ENCODE measurements at places on chromosomes 7 and 10.

- ATAC-seq, result peak; percentile 10
These were observed 74.5 kb downstream of the INSIG1 start for GRCh38 chr7:155371884-155372781.

- ATAC-seq, result peak; percentile 46
These were observed 25.1 kb downstream of the TBXAS1 start for GRCh38 chr7:139854124-139854511.

DNA sequence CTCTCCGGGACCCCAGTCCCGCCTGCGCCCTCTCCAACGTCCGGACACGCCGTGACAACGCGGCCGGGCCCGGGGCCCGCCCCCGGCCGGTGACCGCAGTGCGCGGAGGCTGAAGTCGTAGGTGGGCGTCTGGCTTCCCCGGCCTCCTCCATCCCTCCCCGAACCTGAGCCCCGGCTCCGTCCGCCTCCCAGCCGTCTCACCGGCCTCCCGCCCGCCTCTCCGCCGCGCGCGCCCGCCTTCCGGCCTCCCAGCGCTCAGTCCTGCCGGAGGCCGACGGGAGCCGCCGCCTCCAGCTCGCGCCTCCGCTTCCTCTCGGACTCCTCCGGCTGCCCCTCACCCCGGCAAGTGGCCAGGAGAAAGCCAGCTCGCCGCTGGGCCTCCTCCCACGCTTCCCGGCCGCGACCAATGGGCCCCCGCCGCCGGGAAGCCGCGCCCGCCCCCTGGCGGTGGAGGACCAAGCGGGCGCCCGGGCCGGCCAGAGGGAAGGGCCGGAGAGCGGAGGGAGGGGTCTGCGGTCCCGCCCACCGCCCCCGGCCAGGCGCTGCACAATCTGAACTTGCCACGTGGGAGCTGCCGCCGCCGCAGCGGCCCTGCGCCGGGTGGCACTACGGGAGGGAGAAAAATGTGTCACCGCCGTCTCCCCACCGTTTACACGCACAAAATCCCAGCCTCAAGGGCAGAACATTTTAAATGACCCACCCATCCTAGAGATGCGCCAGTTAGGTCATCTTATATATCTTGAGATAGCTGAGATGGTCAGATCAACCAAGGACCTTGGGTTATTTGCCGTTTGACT lies at the start of gene FAM3C:
TSS of gene FAM3C (minus strand) at position 348 of the 797 bp plus-strand sequence. CDS start 13,339 bp downstream, outside the sequence.
- peak; percentile 99 for ATAC-seq

DNA sequence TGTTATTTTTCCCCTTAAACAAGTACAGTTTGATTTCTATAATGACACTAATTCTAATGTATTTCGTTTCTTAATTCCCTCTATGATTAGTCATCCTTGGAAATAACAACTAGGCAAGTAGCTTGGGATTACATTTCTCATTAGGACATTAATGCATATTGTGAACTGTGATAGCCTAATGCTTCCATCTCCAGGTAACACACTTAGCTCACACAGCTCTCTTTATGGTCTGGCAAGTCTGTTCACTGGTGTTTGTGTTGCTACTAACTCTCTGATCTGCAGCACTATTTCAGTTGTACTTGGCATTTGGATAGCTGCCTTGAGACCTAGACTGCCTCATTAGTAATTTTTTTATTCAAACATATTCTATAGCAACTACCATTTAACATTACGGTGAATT lies 853.2 kb downstream of the SORCS3 start:
- no peak for ATAC-seq

DNA sequence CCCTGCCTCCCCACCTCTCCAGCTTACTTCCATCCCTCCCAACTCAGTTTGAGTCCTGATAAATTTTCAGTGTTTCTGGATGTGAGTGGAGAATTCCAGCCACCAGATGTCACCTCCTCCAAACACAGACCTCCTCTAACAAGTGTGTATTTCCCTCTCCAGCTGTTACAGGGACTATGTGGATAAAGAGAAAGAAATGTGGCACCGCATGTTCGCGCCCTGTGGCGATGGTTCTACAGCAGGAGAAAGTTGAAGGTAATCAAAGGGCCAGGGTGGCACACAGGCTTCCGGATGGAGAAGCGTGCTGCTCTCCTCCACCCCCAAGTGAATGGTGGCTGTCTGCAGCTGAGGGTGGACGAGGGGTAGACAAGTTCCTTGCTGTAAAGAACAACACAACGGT lies 14.7 kb downstream of the FKBP6 start:
- ATAC-seq, result peak; percentile 61

- no peak for ATAC-seq
These were observed 174.2 kb upstream of the VIPR2 start for GRCh38 chr7:159318682-159319351.

- no peak for ATAC-seq
These were observed 155.7 kb downstream of the AUTS2 start for GRCh38 chr7:69753981-69754380.

DNA sequence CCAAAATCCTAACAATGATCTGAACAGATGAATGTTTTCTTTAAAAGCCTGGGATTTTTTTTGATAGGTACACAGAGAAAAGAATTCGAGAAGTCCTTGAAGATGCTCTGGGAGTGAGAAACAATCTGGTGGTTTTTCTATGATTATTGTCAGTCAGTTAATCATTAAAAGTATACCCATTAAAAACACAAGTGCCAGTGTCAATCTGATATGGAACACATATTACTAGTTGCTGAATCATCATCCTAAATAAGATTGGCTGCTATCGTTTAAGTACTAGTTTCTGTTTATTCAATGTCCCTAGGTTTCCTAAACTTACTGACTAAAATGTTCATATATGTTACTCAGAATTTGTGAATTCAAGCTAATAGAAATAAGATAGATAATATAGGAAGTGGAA lies 16.1 kb downstream of the COL28A1 start:
- ATAC-seq, result no peak

- no peak for ATAC-seq
These were observed 827.4 kb upstream of the PHF14 start for GRCh38 chr7:10146271-10146670.

DNA sequence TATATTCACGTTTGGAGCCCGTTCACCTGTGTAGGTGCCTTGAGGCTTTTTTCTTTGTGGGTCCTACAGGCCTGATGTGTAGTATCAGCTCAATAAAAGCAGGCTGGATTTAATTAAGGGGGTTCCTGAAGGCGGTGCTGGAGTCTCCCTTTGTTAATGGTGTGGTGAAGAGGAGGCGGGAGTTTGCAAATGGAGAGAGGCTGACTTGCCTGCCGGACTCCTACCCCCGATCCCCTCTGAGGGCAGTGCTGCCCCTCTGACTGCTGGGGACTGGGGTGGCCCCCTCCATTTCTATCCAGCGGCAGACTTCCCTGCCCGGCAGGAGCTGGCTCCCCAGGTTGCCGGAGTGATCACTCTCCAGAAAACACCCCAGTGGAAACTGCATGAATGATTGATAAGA lies 45.1 kb downstream of the ZMIZ1 start:
- ATAC-seq, result no peak
